ENCODE measurements at places on chromosomes 2 and 18.

- H3K36me3 ChIP-seq: no peaks in the 10 kb centered on the region
- H3K4me1 ChIP-seq: peaks cover 2% of the 10 kb centered on the region
- peaks cover 2% of the 10 kb centered on the region for H3K27me3 ChIP-seq
- DNase-seq: no peak
These were observed 16.8 kb downstream of the DBI start for GRCh38 chr2:119383410-119384140.

GRCh38 chr2:136067459-136067858, 50.5 kb downstream of the CXCR4 start:
- no peak overlapping the region for H3K4me3 ChIP-seq
- H3K27ac ChIP-seq: no peak overlapping the region
- H3K36me3 ChIP-seq: peaks cover 10% of the 10 kb centered on the region
- H3K27me3 ChIP-seq: peaks cover 2% of the 10 kb centered on the region

DNA sequence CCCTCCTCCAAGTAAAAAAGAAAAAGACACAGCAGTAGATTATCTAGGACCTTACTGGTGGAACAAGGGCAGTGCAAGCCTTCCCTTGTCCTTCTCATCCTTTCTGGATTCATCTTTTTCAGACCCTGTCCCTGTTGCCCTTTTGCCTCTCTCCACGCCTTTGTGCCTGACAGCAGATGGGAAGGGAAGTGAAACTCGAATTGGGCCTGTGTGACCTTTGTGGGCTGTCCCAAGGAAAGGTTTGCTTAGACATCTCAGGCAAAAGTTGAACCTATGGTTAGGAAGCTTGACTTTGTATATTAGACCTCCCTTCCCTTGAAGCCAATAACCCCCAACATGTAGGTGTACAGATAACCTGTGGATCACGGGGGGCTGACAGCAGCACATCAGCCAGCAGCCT, 185.3 kb downstream of the PRKCE start:
- DNase-seq: no peak
- peaks cover 2% of the 10 kb centered on the region for H3K27me3 ChIP-seq
- H3K36me3 ChIP-seq: no peaks in the 10 kb centered on the region
- H3K27ac ChIP-seq: no peak overlapping the region

- peak overlapping the region; percentile 93 for H3K4me3 ChIP-seq
- H3K4me1 ChIP-seq: peaks cover under 1% of the 10 kb centered on the region
- no peak overlapping the region for H3K27ac ChIP-seq
- peak; percentile 72 for DNase-seq
These were observed 800 bp downstream of the IL1RL2 start for GRCh38 chr2:102187496-102188150.

- no peaks in the 10 kb centered on the region for H3K4me1 ChIP-seq
- no peak for DNase-seq
- H3K27me3 ChIP-seq: peaks cover 2% of the 10 kb centered on the region
- H3K4me3 ChIP-seq: no peak overlapping the region
- H3K27ac ChIP-seq: no peak overlapping the region
These were observed 109.3 kb downstream of the ANTXR1 start for GRCh38 chr2:69122271-69122670.

GRCh38 chr2:64288321-64289193, 144.3 kb upstream of the PELI1 start:
- no peak for DNase-seq
- peaks cover 4% of the 10 kb centered on the region for H3K27me3 ChIP-seq
- peaks cover 10% of the 10 kb centered on the region for H3K4me1 ChIP-seq
- peaks cover 5% of the 10 kb centered on the region for H3K36me3 ChIP-seq
- no peak overlapping the region for H3K4me3 ChIP-seq
